ENCODE measurements at places on chromosomes 1 and 21. TPM values are rescaled to one million over a fixed set of nuclear protein-coding genes. Genes with fewer than 3 reads are reported as not detected.

DNA sequence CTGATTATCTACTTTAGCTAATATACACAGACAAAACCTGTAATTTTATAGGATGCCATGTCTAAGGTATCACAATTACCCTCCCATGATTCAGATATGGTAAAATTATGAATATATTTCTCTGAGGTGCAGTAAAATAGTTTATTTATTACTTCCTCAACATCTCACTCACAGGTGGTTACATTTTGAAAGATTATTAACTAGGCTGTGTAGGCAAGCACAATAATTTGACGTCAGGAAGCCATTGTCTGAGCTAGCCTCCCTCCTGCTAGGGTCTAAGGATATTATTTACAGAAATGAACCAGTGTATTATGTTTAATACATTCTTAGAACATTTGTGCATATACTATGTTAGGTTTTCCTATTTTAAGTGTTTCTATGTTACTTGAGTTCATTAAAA lies 69.9 kb upstream of the ADGRL2 start:
- DNase-seq, result no peak

- no peak for DNase-seq
These were observed 1.5 kb downstream of the ENSA start for GRCh38 chr1:150627826-150628410.

DNA sequence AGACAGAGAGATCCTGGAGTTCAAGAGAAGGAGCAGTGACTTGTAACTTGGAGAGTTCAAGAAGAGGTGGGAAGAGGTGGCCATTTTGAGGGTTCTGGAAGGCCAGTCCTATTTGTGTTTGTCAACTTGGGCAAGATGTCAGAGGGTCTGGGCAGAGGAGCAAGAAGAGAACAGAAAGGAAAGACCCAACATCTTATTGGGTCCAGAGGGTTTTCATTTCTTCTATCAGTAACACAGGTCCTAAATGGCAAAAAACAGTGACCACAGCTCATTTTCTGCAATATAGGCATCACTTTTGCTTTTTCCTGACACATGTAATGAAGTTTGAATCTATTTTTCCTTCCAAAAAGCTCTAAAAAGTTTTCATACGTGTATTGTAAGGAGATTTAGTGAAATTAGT lies 38.3 kb upstream of the MAP10 start:
- DNase-seq, result no peak

DNA sequence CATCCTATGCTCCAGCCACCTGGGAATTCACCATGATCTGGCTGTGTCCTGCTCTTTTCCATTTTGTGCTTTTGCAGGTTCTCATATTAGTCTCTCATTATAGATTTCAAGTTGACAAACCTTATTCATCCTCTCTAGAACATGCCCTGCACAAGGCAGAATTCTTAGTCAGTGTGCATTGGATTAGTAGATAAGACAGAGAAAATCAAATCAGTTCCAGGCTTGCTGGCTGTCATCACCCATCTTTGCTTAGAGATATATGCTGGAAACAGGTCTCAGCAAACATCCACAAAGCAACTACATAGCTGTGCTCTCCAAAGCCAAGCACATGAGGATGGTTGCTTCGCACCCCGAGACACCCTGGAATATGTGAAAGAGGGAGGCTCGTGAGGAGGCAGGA lies 24.8 kb downstream of the TSPAN2 start:
- DNase-seq, result no peak

GRCh38 chr21:29557931-29558725 lies 259.4 kb downstream of the BACH1 start:
- DNase-seq, result no peak

- no peak for DNase-seq
These were observed 112.1 kb downstream of the HLCS start for GRCh38 chr21:36854391-36854790.

DNA sequence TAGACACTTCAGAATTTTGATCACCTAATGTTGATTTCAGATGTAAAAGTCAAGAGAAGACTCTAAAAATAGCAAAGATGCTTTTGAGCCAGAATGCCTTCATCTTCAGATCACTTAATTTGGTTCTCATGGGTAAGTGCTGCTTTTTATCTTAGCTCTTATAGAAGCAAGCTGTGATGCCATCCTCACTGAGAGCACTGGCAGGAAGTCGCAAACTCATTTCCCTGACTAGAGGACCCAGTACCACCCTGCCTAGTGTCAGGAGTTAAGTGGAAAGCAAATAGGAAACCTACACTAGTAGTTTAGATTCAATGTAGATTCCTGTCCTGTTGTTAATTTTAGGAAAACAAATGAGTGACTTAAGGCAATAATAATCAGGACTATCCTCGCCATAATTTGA lies 12.1 kb downstream of the IFNAR2 start:
- DNase-seq, result no peak

- DNase-seq, result peak; percentile 80
These were observed 26.3 kb downstream of the ZBTB17 start for GRCh38 chr1:15949453-15950245.

DNA sequence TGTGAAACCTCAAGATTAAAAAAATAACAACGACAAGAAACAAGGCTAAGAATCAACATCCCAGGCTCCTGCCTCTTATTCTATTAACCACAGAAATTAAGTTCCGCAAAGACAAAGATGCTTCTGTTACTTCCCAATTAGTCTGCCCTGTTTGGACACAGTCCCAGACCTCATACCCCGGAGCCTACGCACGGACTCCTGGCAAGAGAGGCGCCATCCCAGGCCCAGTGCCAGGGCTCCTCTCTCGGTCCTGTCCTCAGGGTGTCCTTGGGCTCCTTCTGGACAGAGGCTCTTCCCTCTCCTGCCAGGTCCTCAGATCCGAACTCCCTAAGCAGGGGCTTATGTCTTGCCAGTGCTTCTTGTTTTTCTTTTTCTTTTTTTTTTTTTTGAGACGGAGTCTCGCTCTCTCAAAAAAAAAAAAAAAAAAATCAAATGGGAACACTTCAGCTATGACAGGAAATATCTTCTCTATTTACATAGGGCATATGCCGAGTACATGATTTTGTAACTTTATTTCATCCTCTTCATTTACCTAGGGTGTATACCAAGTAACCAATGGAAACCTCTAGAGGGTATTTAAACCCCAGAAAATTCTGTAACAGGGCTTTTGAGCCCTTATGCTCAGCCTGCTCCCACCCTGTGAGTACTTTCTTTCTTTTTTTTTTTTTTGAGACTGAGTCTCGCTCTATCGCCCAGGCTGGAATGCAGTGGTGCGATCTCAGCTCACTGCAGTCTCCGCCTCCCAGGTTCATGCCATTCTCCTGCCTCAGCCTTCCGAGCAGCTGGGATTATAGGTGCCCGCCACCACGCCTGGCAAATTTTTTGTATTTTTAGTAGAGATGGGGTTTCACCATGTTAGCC lies 11.7 kb upstream of the ENO1 start:
- no peak for DNase-seq

DNA sequence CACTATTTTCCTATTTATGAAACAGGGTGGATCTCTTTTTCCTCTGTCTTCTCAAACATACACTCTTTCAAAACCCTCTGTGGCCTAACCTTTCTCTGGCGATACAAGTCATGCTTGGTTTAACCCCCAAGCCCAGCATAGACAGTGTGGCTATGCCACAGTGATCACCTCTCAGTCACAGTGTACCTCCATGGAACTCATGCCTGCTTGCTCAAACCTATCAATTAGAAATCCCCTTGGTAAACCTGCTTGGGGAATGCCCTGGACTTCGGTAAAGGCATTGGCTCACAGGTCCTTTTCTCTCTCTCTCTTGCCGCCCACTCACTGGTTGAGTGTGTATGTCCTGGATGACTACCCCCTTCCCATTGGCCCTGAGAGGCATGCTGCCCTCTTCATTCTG lies 147.5 kb downstream of the CYYR1 start:
- no peak for DNase-seq

- DNase-seq, result no peak
These were observed 96.0 kb downstream of the NRIP1 start for GRCh38 chr21:14968821-14969220.

DNA sequence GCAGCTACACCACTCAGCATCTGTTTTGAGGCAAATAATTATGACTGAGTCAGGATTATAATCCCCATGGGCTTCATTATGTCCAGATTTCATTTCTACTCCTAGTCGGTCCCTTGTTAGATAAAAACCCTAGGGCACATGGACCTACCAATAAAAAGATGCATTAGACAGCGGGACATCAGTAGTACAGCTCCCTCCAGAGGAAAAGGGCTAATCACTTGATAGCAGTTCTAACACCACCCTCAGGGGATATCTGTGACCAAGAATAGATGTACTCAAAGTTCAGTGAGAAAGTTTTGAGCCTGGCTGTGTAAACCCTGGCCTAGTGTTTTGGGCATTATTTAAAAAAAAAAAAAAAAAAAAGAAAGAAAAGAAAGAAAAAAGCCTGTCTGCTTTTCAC lies 10.0 kb downstream of the GJA8 start:
- DNase-seq, result no peak

DNA sequence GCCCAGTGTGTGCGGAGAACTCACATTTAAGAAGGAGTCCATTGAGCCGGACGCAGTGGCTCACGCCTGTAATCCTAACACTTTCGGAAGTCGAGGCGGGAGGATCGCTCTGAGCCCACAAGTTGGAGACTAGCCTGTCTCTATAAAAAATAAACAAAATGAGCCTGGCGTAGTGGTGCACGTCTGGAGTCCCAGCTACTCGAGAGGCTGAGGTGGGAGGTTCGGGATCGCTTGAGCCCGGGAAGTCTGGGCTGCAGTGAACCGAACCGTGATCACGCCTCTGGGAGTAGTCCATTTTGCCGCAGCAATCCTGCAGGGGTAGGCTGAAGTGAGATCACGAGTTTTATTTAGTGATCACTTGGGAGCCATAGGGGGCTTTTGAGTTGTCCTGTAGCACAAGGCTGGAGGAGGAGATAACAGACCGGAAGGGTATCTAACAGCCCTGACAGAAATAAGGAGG lies 497 bp upstream of the FUCA1 start:
- DNase-seq, result no peak

DNA sequence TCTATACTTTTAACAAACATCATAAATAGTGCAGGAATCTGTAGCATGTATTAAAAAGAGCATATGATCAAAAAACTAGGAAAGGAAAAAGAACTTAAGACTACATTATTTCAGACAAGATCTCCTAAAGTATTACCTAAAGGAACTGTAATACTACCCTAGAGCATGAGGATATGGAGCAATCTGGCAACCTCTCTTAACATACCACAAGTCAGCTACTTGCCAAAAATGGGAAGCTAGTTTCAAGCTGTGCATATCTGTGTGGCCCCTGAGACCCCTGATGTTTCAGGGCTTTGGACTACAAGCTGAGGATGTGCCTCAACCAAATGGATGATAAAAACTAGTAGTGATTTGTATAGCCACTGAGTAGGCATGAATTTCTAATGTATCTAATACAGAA lies 525.6 kb downstream of the PTBP2 start:
- DNase-seq, result no peak

GRCh38 chr1:33687000-33687399 lies 176.9 kb upstream of the HMGB4 start:
- DNase-seq, result no peak

DNA sequence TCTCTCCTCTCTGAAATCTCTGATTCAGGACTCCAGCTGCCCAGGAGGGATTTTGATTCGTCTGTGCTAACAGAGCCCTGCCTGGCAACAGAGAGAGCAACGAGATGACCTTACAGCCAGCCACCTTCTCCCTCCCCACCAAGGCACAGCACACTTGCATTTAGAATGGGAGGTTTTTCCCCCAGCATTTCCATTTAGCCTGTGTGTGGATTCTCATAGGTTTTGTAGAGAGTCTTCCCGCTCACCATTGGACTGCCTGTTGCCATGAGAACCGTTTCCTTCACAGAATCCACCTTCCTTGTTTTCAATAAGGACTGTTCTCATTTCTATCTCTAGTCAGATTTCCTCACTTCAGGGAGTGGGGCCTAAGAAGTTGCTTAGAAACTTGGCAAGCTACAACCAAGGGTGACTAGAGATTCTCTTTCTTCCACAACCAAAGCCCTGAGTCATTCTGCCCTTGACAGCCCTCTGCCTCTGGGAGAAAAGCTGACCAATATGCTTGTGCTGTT lies 5.8 kb upstream of the IKBKE start:
- DNase-seq, result peak; percentile 57

- DNase-seq, result no peak
These were observed 174.9 kb downstream of the COP1 start for GRCh38 chr1:176032040-176032645.

DNA sequence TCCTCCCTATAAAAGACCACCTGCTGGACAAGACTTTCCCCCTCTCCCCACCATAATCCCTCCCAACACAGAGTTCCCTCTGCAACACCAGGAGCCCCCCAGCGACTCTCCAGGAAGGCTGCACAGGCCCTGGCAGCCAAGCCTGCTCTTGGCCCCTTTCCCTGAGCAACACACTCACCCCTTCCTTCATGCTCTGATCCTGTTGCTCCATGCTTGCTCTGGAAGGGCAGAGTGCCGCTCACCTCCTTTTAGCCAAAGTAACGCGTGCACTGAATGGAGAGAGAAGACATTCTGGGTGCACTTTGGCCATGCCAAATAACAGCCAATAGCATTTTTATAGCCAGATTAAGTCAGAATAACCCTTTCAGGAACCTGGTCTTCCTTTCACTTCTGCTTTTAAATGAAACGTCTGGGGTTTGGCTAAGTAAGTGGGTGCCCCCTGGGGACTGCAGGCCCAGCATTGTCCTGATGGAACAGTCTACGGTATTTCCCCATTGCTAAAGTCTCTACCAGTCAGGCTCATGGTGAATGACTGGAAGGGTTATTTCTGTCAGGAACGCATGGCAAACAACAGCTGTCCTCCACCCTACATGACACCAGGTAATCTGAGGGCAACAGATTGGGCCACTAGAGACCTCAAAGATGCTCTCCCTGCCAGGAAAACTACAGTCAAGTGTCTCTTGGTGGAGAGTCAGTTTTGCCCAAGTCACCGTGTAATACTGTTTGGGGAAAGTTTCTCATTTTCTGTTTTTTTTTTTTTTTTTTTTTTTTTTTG lies at the start of gene SLC2A5:
Gene SLC2A5 (minus strand): TSS at position 310 of the 775 bp plus-strand sequence. CDS start 99 bp downstream, at position 211.
- DNase-seq, result no peak

- no peak for DNase-seq
These were observed 24.0 kb upstream of the LRRC47 start for GRCh38 chr1:3820316-3820715.

- DNase-seq, result no peak
These were observed 101.3 kb upstream of the C1orf21 start for GRCh38 chr1:184285401-184286087.

DPYD gene
- total RNA-seq, result 54.7 TPM

RHOU gene
- total RNA-seq, result 0.79 TPM

SLC37A1 gene
- 11.8 TPM for total RNA-seq

CNKSR1 gene
- total RNA-seq, result not detected

SPRR2B gene
- not detected for total RNA-seq

GSTM2 gene
- 7.2 TPM for total RNA-seq

POU3F1 gene
- total RNA-seq, result not detected

IGSF3 gene
- 0.60 TPM for total RNA-seq

SESN2 gene
- 8.6 TPM for total RNA-seq

MXRA8 gene
- 2.2 TPM for total RNA-seq
